H7 (cell line): ENCODE measurements at places on chromosomes 6 and 20. TPM values are rescaled to one million over a fixed set of nuclear protein-coding genes. Genes with fewer than 3 reads are reported as not detected.

The SLC22A7 gene
- total RNA-seq = not detected in 2 replicates

The E2F1 gene
- 51.8 and 57.8 TPM in 2 replicates for total RNA-seq

The C4B gene
- 1.1 and 1.9 TPM in 2 replicates for total RNA-seq

The MACROD2 gene
- total RNA-seq = 1.5 and 2.2 TPM in 2 replicates

DNA sequence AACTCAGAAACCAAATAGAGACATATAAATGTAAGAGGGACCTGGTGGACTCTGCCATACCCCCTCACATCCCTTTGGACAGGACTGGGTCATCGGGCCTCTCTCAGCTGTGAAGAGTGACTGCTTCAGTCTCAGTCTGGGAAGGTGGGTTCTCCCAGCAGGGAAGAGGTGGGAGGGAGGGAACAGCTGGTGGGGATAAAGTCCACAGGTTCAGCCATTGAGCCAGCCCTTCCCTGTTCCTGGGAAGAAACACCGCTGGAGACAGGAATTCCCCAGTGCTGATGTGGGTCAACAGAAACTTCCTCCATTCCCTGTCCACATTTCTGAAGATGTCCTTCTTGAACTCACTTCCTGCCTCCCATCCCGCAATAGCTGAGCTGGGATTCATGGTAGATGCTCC, 209.2 kb upstream of the PMEPA1 start:
- no peak for DNase-seq

GRCh38 chr6:133092771-133093170, 148.4 kb upstream of the EYA4 start:
- DNase-seq = no peak

GRCh38 chr6:149950423-149950822, 8.6 kb downstream of the ULBP2 start:
- no peak for DNase-seq
